ENCODE measurements at places on chromosomes 13 and 19. TPM values are rescaled to one million over a fixed set of nuclear protein-coding genes. Genes with fewer than 3 reads are reported as not detected.

Gene VSTM1
- not detected for total RNA-seq

DNA sequence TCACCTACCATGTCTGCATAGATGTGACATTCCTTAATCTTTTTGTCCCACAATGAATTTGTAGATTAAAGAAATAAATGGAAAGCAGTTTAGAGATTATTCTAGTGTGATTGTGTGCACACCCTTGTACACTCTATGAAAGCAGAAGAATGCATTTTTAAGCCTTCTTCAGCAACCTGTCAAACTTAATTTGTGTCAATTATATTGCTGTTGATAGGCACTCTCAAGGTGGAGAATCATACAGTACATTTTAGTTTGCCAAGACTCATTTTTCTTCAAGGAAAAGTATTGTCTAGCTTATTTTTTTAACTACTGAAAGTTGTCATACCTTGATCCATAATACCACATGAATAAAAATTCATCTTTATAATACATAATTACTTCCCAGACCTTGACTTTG, 1898.9 kb downstream of the OLFM4 start:
- no peaks in the 10 kb centered on the region for H3K27me3 ChIP-seq
- H3K27ac ChIP-seq, result no peak overlapping the region
- DNase-seq, result no peak
- no peaks in the 10 kb centered on the region for H3K36me3 ChIP-seq

Gene FGF14
- total RNA-seq, result 0.35 TPM

Gene ZNF525
- total RNA-seq, result 36.5 TPM

Gene SLC1A5
- 20.3 TPM for total RNA-seq

Gene CEACAM21
- total RNA-seq, result 42.8 TPM

Gene PVR
- 1.7 TPM for total RNA-seq

GRCh38 chr19:23789246-23789645, 30.6 kb upstream of the ZNF681 start:
- H3K27ac ChIP-seq, result no peak overlapping the region
- no peaks in the 10 kb centered on the region for H3K27me3 ChIP-seq

Gene SLC7A9
- total RNA-seq, result 0.86 TPM

GRCh38 chr13:114115191-114115671, 17.2 kb downstream of the RASA3 start:
- H3K4me1 ChIP-seq, result peaks cover 80% of the 10 kb centered on the region
- H3K36me3 ChIP-seq, result peaks cover 39% of the 10 kb centered on the region
- H3K27ac ChIP-seq, result peak overlapping the region; percentile 44
- H3K4me3 ChIP-seq, result no peak overlapping the region
- no peak for DNase-seq

- H3K27ac ChIP-seq, result no peak overlapping the region
- H3K36me3 ChIP-seq, result no peaks in the 10 kb centered on the region
- DNase-seq, result no peak
- no peak overlapping the region for H3K4me3 ChIP-seq
- no peaks in the 10 kb centered on the region for H3K27me3 ChIP-seq
- no peaks in the 10 kb centered on the region for H3K4me1 ChIP-seq
These were observed 21.0 kb upstream of the RNF17 start for GRCh38 chr13:24742977-24743376.

DNA sequence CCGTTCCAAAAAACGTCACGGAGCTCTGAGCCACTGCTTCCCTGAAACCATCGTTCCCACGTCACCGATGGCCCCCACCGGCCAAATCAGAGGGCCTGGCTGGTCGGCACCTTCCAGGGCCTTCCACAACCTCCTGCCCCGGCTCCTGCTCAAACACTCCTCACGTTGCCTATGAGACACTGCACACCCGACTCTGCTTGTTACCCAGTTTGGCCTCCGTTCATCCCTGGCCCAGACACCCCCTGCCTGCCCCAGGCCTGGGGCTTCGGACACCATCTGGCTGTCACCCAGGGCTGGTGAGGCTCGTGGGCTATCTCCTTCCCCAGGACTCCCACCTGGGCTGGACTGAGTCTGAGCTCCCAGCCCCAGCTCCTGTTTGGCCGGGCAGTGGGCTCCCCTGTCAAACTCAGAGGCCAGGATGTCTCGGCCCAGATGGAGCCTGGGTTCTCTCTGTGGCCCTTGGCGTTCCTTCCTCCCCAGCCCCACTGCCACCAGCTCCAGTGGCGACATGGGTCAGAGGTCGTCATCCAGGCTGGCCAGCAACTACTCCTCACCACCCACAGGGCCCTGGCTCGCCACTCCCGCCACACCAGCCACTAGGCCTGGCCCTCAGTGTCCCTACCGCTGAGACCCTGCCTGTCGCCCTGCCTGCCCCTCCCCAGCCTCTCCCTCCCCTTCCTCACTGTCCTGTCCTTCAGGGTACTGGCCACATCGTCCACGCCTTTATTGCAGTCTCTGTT, 17.7 kb downstream of the CERS1 start:
- H3K4me3 ChIP-seq, result no peak overlapping the region
- no peak for DNase-seq
- H3K4me1 ChIP-seq, result no peaks in the 10 kb centered on the region
- H3K27me3 ChIP-seq, result no peaks in the 10 kb centered on the region
- H3K36me3 ChIP-seq, result no peaks in the 10 kb centered on the region

GRCh38 chr13:35388441-35389355, 87.8 kb downstream of the MAB21L1 start:
- no peaks in the 10 kb centered on the region for H3K4me1 ChIP-seq
- H3K4me3 ChIP-seq, result no peak overlapping the region
- H3K27me3 ChIP-seq, result no peaks in the 10 kb centered on the region

DNA sequence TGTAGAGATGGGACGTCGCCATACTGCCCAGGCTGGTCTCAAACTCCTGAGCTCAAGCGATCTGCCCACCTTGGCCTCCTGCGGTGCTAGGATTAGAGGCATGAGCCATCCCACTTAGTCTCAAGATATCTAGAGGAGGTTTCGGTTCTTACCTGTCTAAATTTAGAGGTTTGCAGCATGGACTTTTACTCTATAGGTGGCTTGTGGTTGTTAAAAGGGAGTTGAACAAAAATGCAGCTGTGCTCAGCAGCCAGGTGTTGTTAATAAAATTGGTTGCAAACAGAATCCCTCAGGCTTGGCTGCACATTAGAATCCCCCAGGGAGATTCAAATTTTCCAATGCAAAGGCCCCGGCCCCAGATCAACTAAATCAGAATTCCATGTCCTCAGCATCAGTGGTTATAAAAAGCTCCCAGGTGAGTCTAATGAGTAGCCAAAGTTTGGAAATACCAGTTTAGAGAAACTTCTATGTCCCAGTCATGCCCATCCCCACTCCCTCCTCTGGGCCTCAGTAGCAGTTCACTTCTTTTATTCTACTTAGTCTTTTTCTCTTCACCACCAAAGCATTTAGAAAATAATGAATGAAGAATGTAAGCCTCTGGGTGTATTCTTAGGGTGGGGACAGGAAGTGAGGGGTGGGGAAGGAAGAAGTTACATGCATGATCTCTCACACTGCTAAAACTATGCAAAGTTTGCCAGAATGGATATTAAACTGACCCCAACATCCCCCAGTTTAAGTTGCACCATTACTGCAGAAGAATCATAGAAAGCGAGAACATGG, 471.0 kb downstream of the COG6 start:
- H3K4me1 ChIP-seq, result peaks cover 20% of the 10 kb centered on the region
- H3K4me3 ChIP-seq, result no peak overlapping the region
- no peak overlapping the region for H3K27ac ChIP-seq
- DNase-seq, result no peak

DNA sequence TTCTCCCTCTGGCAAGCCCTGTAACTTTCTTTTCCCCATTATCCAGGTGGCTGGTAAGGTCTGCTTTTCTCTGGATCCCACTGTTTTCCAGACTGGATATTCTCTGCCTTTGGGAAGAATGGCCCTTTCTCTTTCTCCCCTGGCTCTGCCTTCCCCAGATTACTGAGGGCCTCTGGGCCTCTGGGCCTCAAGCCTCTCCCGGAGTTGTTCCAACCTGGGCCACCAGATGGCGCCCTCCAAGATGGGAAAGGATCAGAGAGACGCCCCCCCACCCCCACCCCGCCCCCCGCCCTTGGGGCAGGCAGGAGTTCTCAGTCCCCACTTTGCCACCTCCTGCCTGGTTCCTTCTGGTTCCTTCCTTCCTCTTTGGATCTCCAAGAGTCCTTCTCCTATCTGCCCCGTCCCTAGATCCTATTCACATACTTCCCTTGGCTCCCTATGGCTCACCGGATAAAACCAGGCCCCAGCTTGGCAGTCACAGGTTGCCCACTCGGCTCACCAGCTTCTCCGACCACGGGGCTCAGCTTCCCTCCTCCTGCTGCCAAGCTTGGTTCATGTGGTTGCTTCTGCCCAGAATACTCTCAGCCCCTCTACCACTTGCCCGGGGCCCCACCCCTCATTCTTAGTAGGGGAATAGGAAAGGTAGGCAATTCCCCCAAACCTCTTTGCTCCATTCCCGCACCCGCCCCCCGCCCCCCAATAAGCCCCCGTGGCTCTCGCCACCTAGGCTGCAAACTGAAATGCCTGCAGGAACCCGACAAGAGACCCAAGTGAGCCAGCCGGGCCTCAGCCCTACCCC, 13.1 kb downstream of the EPS8L1 start:
- no peaks in the 10 kb centered on the region for H3K36me3 ChIP-seq
- H3K4me3 ChIP-seq, result no peak overlapping the region
- peaks cover 12% of the 10 kb centered on the region for H3K27me3 ChIP-seq
- no peak overlapping the region for H3K27ac ChIP-seq
- DNase-seq, result peak; percentile 70
- peaks cover 22% of the 10 kb centered on the region for H3K4me1 ChIP-seq

- peaks cover 79% of the 10 kb centered on the region for H3K36me3 ChIP-seq
- H3K4me1 ChIP-seq, result peaks cover 59% of the 10 kb centered on the region
- H3K27ac ChIP-seq, result no peak overlapping the region
- H3K27me3 ChIP-seq, result no peaks in the 10 kb centered on the region
- DNase-seq, result no peak
These were observed 11.6 kb downstream of the TPM4 start for GRCh38 chr19:16087940-16088339.

Gene RXFP2
- not detected for total RNA-seq

- no peak overlapping the region for H3K4me3 ChIP-seq
- no peak for DNase-seq
- no peaks in the 10 kb centered on the region for H3K36me3 ChIP-seq
- H3K4me1 ChIP-seq, result no peaks in the 10 kb centered on the region
- H3K27ac ChIP-seq, result no peak overlapping the region
- H3K27me3 ChIP-seq, result no peaks in the 10 kb centered on the region
These were observed 250.2 kb downstream of the ABCC4 start for GRCh38 chr13:95050800-95051615.

Gene LILRA1
- total RNA-seq, result not detected

Gene SPRED3
- 3.8 TPM for total RNA-seq

DNA sequence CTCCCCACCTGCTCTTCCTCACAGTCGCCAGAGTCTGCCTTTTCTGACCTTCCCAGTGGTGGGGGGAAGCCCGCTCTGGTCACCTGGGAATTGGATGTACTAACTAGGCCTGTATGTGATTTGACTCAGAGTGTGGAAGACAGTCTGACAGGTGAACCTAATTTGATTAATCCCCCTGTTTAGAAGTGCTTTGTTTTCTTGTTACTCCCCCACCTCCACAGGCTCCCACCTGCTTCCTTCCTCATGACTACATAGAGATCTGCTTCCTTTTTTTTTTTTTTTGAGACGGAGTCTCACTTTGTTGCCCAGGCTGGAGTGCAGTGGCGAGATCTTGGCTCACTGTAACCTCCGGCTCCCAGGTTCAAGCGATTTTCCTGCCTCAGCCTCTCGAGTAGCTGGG, 44.0 kb downstream of the COG3 start:
- DNase-seq, result no peak
- H3K4me3 ChIP-seq, result no peak overlapping the region
- peaks cover 47% of the 10 kb centered on the region for H3K36me3 ChIP-seq
- peaks cover 3% of the 10 kb centered on the region for H3K4me1 ChIP-seq

- no peaks in the 10 kb centered on the region for H3K4me1 ChIP-seq
- no peak for DNase-seq
- no peaks in the 10 kb centered on the region for H3K36me3 ChIP-seq
- H3K27ac ChIP-seq, result no peak overlapping the region
- H3K4me3 ChIP-seq, result no peak overlapping the region
- no peaks in the 10 kb centered on the region for H3K27me3 ChIP-seq
These were observed 52.5 kb upstream of the GTF3A start for GRCh38 chr13:27371932-27372331.

DNA sequence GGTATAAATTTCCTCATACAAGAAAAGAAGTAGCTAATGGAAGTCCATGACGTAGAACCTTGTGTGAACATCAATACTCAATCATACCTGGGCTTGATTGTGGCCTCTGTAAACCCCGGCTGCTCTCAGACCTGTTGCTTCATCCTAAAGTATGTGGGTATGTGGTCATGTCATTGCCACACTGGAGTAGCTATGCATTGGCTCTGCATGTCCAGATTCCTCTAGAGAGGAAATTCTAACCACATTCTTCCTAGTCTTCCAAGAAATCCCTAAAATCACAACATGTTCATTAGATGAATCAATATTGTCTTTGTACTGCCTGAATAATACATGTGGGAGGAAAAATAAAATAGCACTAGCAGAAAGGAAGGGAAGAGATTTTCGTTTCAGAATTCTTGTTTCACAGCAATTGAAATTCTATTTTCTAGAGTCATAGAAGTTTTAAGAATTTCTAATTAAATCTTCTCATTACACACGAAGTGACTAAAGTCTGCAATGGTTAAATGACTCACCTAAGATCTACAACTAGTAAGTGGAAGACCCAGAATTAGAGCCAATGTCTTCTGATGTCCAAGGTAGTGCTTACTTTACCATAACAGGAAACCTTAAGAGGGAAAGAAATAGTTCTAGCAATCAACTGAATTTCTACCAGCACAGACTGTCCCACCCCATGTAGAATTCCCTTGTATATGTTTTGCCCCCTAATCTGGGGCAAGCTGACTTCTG, 28.0 kb downstream of the RXFP2 start:
- no peak overlapping the region for H3K4me3 ChIP-seq
- H3K4me1 ChIP-seq, result no peaks in the 10 kb centered on the region
- no peak overlapping the region for H3K27ac ChIP-seq
- H3K36me3 ChIP-seq, result no peaks in the 10 kb centered on the region
- no peaks in the 10 kb centered on the region for H3K27me3 ChIP-seq
- no peak for DNase-seq

Gene OR7C2
- total RNA-seq, result not detected

Gene PLVAP
- total RNA-seq, result not detected

Gene PCSK4
- total RNA-seq, result 3.7 TPM

DNA sequence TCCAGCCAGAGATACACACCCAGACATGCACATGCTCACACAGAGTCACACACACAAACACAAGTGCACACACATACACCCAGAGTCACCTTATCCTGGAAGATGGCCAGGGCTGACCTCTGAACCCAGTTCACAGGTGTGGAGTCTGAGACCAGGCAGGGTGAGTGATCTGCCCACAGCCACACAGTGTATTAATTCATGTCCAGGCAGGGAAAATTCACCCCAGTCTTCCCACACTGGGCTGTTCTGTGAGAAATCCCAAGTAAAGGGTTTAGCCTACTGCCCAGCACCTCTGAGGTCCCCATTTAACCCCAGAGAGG, 2.0 kb downstream of the POU2F2 start:
- peak overlapping the region; percentile 33 for H3K4me3 ChIP-seq
- H3K4me1 ChIP-seq, result peaks cover 66% of the 10 kb centered on the region
- DNase-seq, result no peak
- no peaks in the 10 kb centered on the region for H3K36me3 ChIP-seq

- no peaks in the 10 kb centered on the region for H3K27me3 ChIP-seq
- H3K4me3 ChIP-seq, result peak overlapping the region; percentile 47
- peaks cover 53% of the 10 kb centered on the region for H3K4me1 ChIP-seq
- DNase-seq, result no peak
These were observed 1.7 kb upstream of the PNKP start for GRCh38 chr19:49869009-49869483.

Data from CD4-positive, alpha-beta memory T cell (primary cell).